ENCODE measurements at places on chromosomes 2 and 18.

DNA sequence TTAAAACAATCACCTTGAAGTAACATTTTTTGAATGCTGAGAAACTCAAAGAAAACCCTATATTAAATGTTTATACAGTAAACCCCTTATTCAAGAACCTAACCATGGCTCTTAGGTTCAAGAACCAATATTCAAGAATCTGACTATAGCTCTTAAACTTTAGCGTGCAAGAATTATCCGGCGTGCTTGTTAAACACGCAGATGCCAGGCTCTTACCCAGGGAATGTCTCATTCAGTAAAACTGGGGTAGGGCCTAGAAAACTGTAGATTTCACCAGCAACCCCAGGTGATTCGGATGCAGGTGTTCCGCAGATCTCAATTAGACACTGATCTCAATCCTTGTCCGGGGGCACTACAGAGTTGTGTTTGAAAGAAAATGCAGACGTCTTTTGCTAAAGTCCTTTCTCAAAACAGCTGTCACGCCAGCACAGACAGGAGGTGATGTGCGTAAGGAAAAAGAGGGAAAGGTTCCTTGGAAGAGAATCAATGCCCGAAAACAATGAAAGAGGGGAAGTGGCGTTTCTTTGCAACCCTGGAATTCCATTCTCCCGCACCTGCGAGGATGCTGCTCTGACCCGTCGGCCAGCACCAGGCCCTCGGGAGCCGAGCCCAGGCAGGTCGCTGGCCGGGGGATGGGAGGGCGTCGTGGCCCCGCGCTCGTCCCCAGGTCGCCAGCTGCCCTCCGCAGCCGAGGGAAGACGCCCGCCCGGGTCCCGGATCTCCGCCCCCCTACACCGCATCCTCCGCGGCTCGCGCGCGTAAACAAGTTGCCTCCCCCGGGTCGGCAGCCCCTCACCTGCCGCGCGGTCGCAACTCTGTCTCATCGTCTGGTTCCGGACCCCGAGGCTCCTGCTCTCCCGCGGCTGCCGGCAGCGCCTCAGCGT is 851 bp downstream of the EIF2AK3 start:
- DNase-seq = no peak

DNA sequence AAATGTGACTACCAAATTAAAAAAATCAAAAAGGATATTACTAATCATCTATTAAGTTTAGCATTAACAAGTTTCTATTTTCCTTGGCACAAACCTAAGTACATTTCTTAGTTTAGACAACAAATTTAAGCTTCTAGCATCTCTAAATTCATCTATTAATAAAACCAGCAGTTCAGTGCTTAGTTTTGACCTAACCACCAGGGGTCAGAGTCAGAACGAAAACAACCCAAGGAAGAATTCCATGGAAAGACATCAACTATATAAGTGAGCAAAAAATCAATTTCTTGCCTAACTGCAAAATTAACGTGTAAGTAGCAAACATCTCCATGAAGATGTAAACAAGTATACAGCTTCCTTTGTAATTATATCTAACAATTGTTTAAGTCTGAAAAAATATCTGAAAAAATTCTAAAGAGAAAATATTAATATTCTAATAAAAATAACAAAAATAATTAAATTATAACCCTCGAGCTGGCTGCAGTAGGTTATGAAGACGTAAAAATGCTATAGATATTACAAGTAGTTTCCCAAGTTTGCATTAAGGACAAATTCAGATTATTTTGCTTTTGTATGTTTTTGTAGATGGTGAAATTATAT is 83.7 kb downstream of the CERKL start:
- DNase-seq = peak; percentile 47

- DNase-seq = peak; percentile 65
Measured at GRCh38 chr2:181715033-181715630, 34.8 kb upstream of the NEUROD1 start.

GRCh38 chr2:17754773-17755425 is 961 bp downstream of the GEN1 start:
- DNase-seq = peak; percentile 26

GRCh38 chr2:86226070-86226469 is 26.8 kb downstream of the MRPL35 start:
- no peak for DNase-seq

GRCh38 chr18:48412339-48412929 is 3.3 kb upstream of the ZBTB7C start:
- DNase-seq = peak; percentile 38

DNA sequence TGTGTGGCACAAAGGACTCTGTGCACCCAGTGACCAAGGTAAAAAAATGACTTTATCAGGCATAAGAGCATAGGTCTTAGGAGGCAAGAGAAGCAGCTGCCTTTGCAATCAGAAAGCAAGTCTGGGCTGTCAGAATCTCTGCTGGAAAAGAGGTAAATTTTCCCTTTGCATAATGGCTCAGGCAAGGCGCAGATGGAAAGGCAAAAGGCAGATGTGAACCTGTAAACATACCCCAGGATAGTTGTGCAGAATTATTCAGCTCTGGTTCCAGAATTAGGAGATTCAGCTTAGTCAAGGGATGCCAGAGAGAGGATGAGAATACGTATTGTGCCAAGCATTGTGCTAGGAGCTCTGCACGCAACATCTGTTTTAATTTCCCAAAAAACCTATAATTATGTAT is 258.7 kb downstream of the CLIP4 start:
- DNase-seq = no peak

DNA sequence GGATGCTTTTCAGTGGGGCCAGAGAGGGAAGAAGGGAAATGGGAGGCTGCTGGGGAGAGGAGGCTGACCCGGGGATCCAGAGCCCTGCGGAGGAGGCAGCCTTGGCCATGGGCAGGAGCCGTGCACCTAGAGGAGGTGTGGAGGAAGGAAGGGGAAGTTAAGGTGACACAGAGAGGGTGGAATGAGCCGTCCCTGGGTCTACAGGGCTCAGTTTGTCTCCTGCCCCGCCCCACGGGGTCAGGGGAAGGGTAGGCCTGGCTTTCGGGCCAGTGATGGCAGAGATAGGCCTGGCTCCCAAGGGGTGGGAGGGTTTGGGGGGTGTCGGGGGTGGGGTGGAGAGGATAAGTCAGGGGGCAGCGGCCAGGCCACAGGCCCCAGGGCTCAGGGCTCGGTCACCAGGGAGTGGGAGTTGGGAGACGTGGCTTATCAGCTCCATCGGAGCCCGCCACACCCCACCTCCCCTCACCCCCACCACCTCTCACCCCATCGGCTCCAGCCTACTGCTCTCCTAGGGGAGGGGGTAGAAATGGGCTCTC is 39.5 kb upstream of the NOTO start:
- no peak for DNase-seq

- DNase-seq = no peak
Measured at GRCh38 chr18:2692508-2692907, 37.0 kb downstream of the SMCHD1 start.
